ENCODE measurements at places on chromosomes 2 and 18.

DNA sequence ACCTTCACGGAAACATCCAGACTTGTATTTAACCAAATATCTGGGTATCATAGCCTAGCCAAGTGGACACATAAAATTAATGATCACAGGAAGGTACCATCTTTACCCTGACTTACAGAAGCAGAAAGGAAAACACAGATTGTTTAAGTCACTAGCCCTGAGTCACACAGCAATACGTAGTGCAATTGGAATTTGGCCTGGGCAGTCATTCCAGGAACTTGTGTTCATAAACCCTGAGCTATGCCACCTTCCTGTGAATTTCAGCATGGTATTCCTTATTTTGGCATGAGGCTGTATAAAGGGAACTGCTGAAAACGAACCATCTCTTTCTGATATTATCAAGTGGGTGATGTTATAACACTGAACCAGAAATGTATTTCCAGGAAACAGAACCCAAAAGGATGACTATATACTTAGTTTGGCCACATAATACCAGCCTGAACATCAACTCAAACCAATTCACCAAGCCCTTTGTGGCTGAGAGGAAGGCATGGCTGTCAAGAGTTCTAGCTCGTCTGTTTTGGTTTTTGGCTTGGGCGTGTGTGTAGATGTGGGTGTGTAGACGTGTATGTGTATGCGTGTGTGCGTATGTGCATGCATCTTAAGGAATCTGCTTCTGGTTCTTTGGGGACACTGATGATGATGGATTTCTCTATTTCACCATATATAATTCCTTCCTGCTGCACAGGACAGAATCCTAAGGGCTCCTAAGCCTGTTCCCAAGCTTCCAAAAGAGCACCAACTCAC, 533.4 kb upstream of the ID2 start:
- peak; percentile 93 for DNase-seq

GRCh38 chr2:38565333-38565732, 37.4 kb downstream of the HNRNPLL start:
- no peak for DNase-seq

GRCh38 chr2:55156326-55156725, 75.8 kb downstream of the CLHC1 start:
- peak; percentile 83 for DNase-seq

DNA sequence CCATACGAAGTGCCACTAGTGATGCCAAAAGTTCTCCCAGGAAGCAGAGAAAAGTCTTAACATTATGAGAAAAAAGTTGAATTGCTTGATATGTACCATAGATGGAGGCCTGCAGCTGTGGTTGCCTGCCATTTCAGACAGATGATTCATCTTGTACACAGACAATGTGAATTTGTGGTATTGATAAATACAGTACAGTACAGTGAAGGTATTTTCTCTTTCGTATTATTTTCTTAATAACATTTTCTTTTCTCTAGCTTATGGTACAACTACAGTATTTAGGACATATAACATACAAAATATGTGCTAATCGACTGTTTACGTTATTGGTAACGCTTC, 33.6 kb upstream of the VWC2L start:
- DNase-seq, result no peak

- peak; percentile 95 for DNase-seq
Measured at GRCh38 chr18:8615397-8616027, 6.3 kb downstream of the RAB12 start.

GRCh38 chr2:75523313-75524275, 37.1 kb downstream of the EVA1A start:
- peak; percentile 64 for DNase-seq

GRCh38 chr2:181787310-181788048, 104.1 kb upstream of the ITPRID2 start:
- DNase-seq, result no peak

DNA sequence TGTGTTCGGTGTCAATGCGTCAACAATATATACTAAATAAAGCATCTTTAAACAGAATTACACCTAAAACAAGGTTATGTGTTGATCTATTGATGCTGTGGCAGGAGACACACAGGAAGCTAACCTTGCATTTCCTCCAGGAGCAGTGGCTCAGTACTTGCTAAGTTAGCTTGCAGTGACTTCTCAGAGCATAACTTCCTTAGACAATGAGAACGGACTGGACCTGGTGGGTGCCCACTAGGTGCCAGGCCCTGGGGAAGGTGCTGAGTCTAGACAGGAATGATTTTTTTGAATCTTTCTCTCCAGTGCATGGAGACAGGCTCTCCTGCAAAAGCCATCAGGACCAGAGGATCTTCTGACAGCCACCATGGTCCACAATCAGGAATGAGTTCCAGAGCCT, 73.8 kb upstream of the MGAT4A start:
- DNase-seq, result no peak

DNA sequence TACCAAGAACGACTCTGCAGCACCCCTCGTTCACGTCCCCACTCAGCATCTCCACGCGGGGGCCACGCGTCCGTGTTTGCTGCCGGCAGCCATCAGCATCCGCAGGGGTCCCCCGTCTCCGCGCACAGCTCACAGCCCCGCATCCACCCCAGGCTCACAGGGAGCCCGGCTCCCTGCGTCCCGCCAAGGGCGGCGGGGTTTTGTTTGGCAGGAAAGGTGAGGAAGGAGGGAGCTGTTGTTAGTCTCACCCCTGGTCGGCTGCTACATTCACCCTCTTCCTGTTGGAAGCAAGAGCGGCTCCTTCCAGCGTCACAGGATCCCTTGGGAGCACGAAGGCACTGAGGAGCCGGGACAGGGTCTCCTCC, 131.0 kb upstream of the CTDP1 start:
- DNase-seq, result no peak

- DNase-seq, result peak; percentile 50
Measured at GRCh38 chr2:1769703-1770422, 25.5 kb upstream of the PXDN start.

GRCh38 chr2:150486539-150487484, 655 bp downstream of the RND3 start:
- no peak for DNase-seq

DNA sequence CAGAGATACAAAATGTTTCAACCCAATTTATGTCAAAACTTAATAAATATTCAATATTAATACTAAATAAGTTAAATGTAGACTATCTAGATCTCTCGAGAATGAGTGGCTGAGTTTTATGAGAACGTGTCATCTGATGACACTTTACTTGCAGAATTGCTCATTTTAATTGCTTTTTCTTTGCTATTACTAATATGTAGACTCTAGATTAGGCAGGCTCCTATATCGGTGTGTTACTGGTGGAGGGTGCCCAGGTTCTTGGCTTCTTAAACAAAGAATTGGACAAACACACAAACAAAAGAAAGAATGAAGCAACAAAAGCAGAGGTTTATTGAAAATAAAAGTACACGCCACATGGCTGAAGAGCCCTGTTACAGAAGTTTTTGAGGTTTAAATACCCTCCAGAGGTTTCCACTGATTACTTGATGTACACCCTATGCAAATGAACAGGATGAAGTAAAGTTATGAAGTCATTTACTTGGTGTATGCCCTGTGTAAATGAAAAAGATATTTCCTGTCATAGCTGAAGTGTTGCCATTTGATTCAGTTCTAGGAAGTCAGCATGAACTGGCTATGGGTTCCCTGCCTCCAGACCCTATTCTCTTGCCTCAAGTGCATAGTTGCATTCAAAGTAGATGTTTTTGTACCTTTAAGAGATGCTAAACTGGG, 122.9 kb upstream of the ITGA4 start:
- DNase-seq, result no peak

DNA sequence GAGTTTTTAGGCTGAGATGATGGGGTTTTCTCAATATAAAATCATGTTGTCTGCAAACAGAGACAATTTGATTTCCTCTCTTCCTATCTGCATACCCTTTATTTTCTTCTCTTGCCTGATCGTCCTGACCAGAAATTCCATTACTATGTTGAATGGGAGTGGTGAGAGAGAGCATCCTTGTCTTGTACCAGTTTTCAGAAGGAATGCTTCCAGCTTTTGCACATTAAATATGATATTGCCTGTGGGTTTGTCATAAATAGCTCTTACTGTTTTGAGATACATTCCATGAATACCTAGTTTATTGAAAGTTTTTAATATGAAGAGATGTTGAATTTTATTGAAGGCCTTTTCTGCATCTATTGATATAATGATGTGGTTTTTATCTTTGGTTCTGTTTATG, 181.8 kb downstream of the GBX2 start:
- DNase-seq, result peak; percentile 56

- no peak for DNase-seq
Measured at GRCh38 chr2:66264354-66264753, 170.6 kb upstream of the MEIS1 start.

DNA sequence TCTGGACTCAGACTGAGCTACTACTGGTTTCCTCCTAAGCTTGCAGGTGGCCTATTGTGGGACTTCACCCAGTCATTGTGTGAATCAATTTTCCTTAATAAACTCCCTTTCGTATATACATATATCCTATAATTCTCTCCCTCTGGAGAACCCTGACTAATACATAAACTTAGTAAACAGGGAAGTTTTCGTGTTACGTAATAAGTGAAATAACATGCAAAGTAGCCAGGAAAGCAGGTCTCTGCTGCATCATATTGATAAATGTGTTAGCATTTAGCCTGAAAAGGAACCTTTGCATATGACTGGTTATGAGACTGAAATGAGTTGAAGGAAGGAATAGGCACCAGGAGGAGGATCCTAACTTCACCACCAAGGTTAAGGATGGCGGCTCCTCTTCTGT, 527.2 kb upstream of the FAM98A start:
- DNase-seq, result no peak

GRCh38 chr2:127482031-127482430, 44.3 kb downstream of the IWS1 start:
- no peak for DNase-seq

GRCh38 chr2:54597153-54597848, 126.2 kb upstream of the EML6 start:
- DNase-seq, result no peak

DNA sequence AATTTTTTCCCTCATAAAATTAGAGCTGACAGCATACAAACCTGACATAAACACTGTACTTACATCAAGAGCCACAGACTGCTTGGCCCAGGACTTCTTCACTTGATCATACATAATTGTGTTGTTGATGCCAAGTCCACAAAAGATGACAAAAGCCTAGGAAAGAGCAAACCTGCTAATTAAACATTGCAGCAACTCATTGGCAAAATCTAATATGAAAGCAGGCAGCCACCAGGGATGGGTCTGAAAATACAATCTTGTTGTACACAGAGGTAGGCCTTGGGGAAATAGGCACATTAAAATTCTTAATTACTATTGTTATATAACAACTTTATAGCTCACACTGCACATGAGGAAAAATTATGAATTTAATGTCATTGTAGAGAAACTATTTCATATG, 255.8 kb downstream of the PDE11A start:
- DNase-seq, result no peak

- no peak for DNase-seq
Measured at GRCh38 chr2:109064660-109065390, 64.2 kb upstream of the SH3RF3 start.

DNA sequence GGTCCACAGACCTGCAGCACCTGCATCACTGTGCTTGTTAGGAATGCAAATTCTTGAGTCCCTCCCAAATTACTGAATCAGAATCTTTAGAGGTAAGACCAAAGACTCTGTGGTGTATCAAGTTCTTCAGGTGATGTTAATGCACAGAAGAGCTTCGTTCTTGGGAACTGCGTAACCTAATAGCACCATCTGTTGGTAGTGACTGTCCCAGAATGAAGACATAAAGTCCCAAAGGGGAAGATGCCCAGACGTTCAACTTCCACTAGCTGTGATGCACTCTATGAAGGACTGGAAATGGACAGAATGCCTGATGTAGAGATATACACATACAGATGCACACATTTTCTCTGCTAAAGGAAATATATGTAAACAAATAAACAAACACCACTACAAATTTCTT, 576.0 kb downstream of the LRP1B start:
- peak; percentile 35 for DNase-seq

- no peak for DNase-seq
Measured at GRCh38 chr18:62085756-62086155, 101.1 kb downstream of the PIGN start.

DNA sequence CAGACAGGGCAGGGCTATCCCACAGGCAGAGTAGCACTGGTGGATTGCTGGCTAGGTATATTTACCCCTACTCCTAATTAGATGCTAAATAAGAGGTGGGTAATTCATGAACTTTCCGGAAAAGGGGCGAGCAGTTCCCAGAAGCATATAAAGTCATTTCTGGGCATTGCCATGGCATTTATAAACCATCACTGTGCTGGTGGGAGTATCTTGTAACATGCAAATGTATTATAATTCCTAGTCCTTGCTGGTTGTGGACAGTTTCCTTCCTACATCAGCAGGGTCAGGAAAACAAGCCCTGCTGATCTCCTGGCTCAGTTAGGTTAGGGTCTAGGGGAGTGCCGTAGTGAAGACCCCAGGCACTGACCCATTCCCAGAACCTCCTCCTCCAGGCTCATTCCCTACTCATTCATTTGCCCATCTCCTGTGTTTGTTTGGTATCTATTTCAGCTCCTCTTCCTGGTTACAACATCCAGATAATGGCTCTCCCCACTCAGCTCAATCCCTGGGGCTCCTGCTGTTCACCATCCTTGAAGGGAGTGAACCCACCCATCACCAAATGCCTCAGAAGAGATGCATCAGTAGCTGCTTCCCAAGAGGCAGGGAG, 282.7 kb downstream of the SRBD1 start:
- DNase-seq, result no peak

- DNase-seq, result no peak
Measured at GRCh38 chr2:161147856-161148255, 12.4 kb upstream of the TANK start.

- peak; percentile 75 for DNase-seq
Measured at GRCh38 chr18:498931-499775, 1.3 kb downstream of the COLEC12 start.

DNA sequence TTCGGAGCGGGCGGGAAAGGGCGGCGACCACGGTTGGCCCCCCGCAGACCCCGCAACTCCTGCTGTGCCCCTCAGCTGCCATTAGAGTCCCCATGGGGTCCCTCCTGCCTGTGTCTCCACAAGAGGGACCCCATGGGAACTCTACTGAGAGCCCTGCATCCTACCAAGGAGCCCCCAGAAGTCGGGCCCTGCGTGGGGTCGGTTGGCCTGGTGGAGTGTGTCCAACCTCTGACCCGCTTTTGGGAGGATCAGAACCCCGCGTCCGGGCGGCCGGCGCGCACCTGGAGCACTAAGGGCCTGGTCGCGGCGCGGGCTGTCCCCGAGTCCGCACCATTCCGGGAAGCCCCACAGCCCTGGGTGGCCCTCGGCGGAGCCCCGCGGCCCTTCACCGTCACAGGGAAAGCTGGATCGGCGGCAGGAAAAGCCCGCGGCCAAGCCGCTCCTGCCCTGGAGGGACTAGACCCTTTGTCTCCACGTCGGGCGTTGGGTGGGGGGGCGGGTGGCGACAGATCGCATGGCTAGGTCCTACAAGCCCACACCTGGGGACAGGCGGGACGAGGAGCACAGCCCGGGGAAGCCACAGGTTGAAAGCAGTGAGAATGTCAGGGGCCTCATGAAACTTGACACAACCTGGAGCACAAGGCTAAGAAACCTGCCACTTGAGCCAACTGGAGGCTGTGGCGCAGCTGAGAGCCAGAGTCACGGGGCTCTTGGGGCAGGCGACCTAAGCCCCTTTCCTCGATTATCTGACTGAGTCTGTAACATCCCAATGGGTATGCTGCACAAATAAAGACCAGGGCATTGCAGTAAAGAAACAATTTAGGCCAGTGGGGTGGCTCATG, 11.2 kb upstream of the CXXC1 start:
- DNase-seq, result no peak

GRCh38 chr2:15714002-15714401, 122.3 kb downstream of the DDX1 start:
- no peak for DNase-seq

- no peak for DNase-seq
Measured at GRCh38 chr18:62637807-62638687, 77.3 kb upstream of the PHLPP1 start.

GRCh38 chr18:6273423-6273822, 141.3 kb downstream of the L3MBTL4 start:
- no peak for DNase-seq
